ENCODE measurements at places on chromosomes 16 and 17. TPM values are rescaled to one million over a fixed set of nuclear protein-coding genes. Genes with fewer than 3 reads are reported as not detected.

Gene VASN
- total RNA-seq = 0.77 TPM

Gene TRPV2
- 42.8 TPM for total RNA-seq

Gene TSPAN10
- total RNA-seq = 0.17 TPM

Gene PABPN1L
- total RNA-seq = not detected

Gene ZG16
- total RNA-seq = not detected

Gene CA7
- total RNA-seq = not detected

Gene CA5A
- not detected for total RNA-seq

Gene TLCD3B
- not detected for total RNA-seq

Gene DRC3
- total RNA-seq = not detected

Gene HSD3B7
- total RNA-seq = not detected

Measured in CD4-positive, alpha-beta T cell (primary cell).